Stimulated activated CD8-positive, alpha-beta memory T cell treated with anti-CD3 and anti-CD28 coated beads, Interleukin-4, amount 100 ng/mL, for 4 hours (primary cell): ENCODE measurements at places on chromosomes 11 and 22.

DNA sequence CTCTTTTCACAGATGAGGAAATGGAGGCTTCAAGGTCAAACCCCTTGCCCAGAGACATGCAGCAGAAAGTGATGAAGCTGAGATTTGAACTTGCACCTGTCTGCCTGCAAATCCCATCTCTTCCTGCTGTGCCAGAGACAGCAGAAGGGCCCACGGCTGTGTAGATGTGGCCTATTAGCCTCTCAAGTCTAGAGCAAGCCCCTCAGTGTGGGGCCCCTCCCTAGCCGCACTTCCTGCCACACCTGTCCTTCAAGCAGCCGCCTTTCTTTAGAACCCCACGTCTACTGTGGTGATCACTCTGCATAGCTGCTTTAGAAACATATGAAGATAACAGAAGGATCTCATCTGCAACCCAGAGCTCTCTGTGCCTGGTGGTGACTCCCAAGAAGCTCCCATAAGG, 41.2 kb upstream of the JAM3 start:
- DNase-seq = no peak

GRCh38 chr11:3154001-3154599, 11.0 kb downstream of the OSBPL5 start:
- no peak for DNase-seq

- no peak for DNase-seq
These were observed 111.4 kb upstream of the GRAMD1B start for GRCh38 chr11:123318623-123319022.

- no peak for DNase-seq
These were observed 4.0 kb upstream of the RCOR2 start for GRCh38 chr11:63920939-63921417.

- no peak for DNase-seq
These were observed 2.0 kb downstream of the GGA1 start for GRCh38 chr22:37610480-37611129.

DNA sequence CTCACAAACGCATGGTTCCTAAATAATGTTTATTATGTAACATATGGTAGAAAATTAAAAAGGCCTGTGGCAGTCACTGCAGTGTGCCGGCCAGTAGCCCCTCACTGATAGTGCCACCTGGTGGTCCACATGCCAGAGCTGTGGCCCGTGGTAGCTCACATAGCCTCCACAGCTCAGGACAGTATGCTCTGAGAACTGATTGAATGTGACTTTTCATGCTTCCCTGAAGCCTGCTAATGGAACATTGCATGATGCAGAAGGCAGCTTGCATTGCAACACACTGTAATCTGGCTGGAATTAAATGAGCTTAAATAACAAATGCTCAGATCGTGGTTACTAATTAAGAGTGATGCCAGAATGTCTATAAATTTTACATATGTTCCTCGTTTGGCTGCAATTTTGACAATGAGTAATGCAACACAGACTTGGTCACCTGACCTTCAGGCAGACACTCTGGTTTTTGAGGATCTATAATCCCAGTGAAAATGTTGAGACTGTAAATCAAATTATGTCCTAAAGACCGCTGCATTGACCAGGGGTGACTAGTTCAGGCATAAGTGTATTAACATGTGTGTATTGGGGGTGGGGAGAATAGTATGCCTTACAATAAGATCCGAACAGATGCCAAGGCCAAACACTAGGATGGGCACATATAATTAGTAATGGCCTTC, 566.4 kb downstream of the METTL15 start:
- no peak for DNase-seq

- DNase-seq = no peak
These were observed 63.5 kb downstream of the FAM83F start for GRCh38 chr22:40058265-40058664.

DNA sequence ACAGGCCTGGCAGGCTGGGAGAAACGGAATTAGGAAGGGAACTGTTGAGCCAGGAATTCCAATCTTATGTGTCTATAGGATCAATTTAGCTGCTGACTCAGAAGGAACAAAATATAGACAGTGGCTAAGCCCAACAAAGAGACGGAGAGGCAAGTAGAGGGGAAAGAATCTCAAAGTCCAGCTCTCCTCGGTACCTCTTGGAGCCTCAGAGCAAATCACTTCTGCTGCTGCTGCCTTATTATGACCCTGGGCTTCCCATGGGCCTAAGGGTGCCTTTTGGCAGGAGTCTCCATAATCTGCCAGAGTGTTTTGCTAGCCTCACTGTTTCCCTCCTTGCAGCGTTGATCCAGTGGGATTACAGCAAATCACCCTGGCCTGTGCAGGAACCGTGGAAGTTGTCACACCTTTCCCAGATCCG, 31.7 kb downstream of the PAX6 start:
- no peak for DNase-seq

GRCh38 chr22:26912655-26913345, 255.4 kb downstream of the MIAT start:
- no peak for DNase-seq

- no peak for DNase-seq
These were observed 107.0 kb downstream of the FAM76B start for GRCh38 chr11:95682552-95682951.

GRCh38 chr22:45155050-45155840, 8.5 kb upstream of the NUP50 start:
- no peak for DNase-seq

DNA sequence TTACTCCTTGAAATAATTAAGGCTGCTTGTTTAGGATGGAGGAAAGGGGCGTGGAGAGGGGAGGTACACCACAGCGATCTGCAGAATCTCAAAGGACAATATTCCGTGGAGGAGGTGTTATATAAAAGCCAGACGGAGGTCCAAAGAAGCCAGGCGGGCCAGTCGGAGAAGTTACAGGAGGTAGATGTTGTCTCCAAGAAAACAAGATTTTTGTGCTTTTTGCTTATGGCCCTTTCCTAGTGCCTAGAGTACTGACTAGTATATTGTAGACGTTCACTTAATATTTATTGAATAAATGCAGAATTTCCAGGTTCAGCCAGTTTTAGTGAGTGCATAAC, 761 bp downstream of the ZDHHC13 start:
- no peak for DNase-seq

DNA sequence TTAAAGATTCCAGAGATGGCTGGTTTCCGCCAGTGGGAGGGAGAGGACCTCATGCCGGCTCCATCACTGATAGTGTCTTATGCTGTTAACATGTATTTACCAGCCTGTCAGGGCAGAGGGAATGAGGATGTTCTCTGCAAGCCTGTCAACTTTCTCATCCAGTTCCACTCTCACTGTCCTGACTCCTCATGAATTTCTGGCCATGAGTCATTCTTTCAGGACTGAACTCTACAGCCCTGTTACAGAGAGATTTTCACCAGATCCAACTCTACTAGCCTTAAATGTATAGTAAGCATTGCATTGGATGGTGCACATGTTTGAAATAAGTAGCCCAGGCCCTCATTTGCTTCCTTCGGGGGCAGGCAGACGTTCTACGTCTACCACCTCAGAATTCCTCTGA, 387.7 kb downstream of the TMEM135 start:
- DNase-seq = no peak

GRCh38 chr11:6611092-6611962, 689 bp downstream of the TAF10 start:
- no peak for DNase-seq

- DNase-seq = no peak
These were observed 110.0 kb upstream of the GAL start for GRCh38 chr11:68574308-68574707.

GRCh38 chr11:69533296-69534165, 52.1 kb downstream of the LINC01488 start:
- no peak for DNase-seq

GRCh38 chr11:104096900-104097299, 60.5 kb downstream of the DDI1 start:
- DNase-seq = no peak

GRCh38 chr11:79184285-79184684, 256.5 kb downstream of the TENM4 start:
- no peak for DNase-seq

DNA sequence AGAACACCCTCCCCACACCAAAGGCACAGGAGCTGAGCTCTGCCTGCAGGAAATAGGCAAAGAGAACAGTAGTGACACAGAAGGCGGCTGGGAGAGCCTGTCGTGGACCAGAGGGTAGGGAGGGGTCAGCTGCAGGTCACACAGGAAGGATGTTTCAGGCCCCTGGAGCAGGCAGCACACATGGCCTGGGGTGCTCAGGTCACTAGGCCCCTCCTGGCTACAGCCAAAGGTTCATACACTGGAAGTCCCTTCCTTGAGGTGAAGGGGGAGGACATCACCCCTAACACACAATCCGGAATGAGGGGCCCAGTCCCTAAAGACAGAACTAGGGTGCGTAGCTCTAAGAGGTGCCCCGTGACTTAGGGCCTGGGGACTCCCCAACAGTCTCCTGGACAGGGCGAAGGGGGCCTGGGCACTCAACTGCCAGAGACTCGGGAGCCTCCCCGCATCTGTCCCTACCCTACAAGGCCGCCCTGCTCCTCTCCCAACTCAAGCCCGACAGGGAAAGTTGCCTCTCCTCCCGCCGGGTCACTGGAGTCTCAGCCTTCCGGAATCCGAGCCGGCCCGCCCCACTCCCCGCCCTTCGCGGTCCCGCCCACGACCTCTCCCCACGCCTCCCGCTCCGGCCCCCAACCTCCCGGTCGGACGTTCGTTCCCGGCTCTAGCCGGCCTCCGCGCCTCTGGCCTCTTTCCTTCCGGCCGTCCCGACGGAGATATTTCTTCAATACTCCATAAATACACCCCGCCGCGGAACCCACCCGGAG, at the start of gene CYB5R2:
Gene CYB5R2 (minus strand): TSS at position 541 of the 764 bp plus-strand sequence. CDS start 675 bp downstream, outside the sequence.
- DNase-seq = no peak

GRCh38 chr11:59560290-59560701, 49.0 kb downstream of the OR4D9 start:
- peak; percentile 56 for DNase-seq

DNA sequence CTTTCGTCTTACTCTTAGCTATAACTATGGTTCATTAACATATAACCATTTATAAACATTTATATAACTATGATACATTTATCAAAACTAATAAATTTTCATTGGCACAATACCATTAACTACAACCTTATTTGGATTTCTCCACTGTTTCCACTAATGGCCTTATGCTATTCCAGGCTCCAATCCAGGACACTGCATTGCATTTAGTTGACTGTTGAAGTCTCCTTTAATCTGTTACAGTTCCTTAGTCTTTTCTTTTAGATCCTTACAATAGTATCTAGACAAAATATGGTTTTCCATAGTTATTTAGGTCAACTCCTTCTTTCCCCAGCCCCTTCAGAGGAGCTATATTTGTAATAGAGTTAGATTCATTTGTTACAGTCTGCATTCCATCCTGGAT, 47.2 kb downstream of the CCDC34 start:
- no peak for DNase-seq

GRCh38 chr11:68315171-68315920, 3.0 kb downstream of the LRP5 start:
- no peak for DNase-seq

GRCh38 chr11:17812091-17812864, 77.7 kb downstream of the KCNC1 start:
- no peak for DNase-seq

- no peak for DNase-seq
These were observed 1.3 kb downstream of the LRP5 start for GRCh38 chr11:68313574-68314202.

DNA sequence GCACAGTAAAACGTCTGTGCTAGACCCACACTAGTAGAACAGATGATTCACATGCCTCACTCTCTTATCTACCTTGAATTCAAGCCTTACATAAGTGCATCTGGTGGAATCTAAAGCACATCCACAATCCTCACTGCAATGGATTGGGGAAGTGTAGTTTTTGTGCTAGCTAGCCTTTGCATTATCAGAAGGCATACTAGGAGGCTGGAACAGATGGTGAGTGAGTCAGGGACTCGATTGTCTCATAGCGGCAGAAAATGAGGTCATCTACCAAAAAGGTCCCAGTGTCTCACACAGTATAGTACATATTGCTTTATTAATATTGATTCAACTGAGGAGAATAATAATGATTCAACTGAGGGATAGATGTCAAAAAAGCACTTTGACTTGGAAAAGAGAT, 9.3 kb downstream of the MSANTD4 start:
- no peak for DNase-seq

- DNase-seq = no peak
These were observed 19.2 kb downstream of the NPTXR start for GRCh38 chr22:38824585-38824984.

- no peak for DNase-seq
These were observed 597.5 kb downstream of the BRD1 start for GRCh38 chr22:49230194-49230577.

DNA sequence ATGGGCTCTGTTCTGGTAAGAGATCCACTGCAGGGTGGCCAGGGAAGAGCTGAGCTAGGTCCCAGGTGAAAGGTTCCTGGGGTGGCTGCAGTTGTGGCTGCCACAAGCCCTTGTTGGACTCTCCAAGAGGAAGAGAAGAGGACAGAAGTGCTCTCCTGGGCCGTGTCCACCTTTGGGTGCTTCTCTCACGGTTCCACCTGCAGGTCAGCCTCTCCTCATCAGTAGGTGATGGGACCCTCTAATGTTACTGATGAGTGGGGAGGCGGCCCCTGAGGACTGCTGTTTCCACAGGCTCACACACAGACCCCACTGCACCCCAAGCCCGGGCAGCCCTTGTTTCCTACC, 804.9 kb downstream of the BRD1 start:
- DNase-seq = no peak

DNA sequence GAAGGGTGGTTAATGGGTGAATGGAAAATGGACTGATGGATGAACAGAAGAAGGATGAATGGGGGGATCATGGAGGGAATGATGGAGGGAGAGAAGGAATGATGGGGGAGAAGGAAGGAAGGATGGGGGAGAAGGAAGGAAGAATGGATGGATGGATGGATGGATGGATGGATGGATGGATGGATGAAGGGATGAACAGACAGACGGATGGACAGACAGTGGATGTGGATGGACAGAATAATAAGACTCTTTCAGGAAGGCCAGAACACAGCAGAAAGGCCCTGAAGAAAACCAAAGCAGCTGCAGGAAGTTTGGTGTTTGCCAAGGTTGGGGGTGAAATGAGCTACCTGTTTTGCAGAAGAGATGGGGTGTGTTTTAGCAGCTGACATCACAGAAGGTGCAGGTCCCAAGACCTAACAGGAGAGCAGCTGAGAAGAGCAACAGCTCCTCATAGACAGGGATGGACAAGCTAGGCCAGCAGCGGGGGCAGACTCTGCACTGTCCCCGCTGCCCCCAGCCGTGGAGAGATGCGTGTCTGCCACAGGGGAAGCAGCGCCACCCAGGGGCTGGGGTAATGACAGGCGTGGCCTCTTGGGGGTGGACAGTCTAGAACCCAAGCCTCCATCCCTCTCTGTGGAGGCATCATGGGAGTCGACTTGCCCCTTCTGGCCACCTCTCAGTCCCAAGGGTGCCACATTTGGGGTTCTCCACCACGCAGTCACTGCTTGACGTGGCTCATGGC, 17.9 kb downstream of the C1QTNF6 start:
- no peak for DNase-seq

GRCh38 chr11:26201411-26201810, 130.5 kb upstream of the ANO3 start:
- DNase-seq = no peak

GRCh38 chr11:100684101-100685065, 2.7 kb upstream of the ARHGAP42 start:
- DNase-seq = no peak

GRCh38 chr22:25048659-25049647, 96.4 kb downstream of the KIAA1671 start:
- no peak for DNase-seq

- no peak for DNase-seq
These were observed 9.7 kb upstream of the HEPHL1 start for GRCh38 chr11:94011478-94011877.
